Osteoblast (primary cell): ENCODE measurements at places on chromosomes 7 and 10.

DNA sequence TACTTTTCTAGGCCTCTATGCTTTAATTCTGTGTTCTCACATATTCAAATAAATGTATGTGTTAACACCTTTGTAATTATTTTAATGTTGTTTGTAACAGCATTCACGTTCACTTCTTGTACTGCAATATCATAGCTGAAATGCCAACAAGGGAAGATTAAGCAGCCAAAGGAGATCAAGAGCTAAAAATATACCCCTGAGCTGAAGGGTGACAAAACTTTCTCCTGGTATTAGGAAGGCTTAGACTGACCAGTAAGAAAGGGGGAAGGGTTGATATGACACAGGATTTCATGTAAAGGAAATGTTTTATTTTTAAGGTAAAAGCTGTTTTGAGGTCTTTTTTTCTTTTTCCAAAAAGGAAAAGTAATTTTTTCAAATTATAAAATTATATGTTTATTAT, 40.4 kb upstream of the VDAC2 start:
- DNase-seq: no peak

DNA sequence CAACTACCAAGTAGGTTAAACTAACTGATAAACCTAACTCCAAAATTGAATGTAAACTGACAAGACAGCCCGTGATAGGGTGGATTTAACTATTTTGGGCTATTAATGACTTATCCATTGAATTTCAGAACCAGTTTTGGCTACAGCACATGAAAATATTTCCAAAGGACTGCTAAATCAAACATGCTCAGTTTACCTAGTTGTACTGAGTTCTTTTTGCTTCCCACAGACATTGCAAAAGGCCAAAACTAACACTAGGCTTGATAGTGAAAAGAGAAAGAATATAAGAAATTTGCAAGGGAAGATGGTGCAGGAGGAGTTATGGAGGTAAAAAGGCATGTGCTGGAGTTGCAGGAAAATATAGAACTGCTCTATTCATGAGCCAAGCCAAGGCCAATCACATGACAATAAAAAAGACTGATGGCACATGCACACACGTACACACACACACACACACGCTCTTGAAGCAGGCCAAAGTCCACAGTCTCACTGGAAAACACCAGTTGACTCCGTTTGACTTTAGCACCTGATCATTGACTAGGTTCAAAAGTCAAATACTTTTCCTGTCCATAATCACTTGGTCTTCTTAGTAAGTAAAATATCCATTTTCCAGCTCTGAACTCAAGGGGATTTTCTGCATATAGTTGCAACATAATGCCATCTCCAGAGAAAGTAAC, 76.0 kb upstream of the AGBL3 start:
- no peak for DNase-seq

DNA sequence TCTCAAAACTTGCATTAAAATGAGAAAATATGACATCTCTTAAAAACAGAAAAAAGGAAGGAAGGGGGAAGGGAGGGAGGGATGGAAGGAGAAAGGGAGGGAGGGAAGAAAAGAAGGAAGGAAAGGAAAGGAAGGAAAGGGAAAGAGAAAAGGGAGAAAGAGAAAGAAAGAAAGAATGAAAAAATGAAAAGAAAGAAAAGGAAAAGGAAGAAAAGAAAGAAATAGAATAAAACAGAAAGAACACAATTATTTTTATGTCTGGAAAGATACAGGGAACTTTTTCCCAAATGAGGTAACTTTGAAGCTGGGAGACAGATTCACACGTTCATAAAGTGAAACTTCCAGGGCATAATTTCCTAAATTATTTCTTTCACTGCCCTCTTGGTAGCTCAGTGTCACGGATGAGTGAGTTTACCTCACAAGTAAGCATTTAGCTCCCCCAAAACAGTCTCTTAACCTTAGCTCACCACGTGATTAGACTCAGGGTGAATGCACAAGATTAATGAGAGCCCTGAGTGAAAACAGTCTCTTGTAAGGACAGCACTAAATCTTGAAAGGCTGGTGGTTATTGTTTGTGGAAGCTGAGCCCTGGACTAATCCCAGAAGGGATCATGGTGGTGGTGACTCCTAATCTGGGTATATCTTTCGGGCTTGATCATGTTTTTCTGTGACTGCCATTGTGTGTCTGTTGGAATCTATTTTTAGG, 74.1 kb upstream of the HDAC9 start:
- no peak for DNase-seq

DNA sequence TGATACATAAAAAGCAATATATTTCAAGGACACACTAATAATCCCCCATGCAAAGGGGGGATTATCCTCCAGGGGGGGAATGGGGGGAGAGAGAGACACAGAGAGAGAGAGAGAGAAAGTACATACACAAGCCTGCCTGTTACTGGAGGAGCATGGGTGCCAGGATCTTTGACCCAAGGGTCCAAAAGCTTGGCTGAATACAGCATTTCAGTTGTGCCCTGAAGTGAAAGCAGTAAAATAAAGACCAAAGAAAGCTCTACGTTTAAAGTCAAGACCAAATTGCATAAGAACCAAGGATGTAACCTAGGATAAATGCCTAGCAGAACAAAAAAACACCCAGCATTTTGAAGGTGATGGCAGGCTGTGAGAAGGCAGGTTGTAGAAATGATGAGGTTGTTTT, 27.8 kb upstream of the ITGB8 start:
- DNase-seq: no peak

- peak; percentile 78 for DNase-seq
Observed at GRCh38 chr7:43302211-43302711, 189.8 kb downstream of the HECW1 start.

- no peak for DNase-seq
Observed at GRCh38 chr7:116277070-116277469, 66.7 kb downstream of the TES start.

- DNase-seq: no peak
Observed at GRCh38 chr10:44030738-44031137, 354.2 kb downstream of the CXCL12 start.

DNA sequence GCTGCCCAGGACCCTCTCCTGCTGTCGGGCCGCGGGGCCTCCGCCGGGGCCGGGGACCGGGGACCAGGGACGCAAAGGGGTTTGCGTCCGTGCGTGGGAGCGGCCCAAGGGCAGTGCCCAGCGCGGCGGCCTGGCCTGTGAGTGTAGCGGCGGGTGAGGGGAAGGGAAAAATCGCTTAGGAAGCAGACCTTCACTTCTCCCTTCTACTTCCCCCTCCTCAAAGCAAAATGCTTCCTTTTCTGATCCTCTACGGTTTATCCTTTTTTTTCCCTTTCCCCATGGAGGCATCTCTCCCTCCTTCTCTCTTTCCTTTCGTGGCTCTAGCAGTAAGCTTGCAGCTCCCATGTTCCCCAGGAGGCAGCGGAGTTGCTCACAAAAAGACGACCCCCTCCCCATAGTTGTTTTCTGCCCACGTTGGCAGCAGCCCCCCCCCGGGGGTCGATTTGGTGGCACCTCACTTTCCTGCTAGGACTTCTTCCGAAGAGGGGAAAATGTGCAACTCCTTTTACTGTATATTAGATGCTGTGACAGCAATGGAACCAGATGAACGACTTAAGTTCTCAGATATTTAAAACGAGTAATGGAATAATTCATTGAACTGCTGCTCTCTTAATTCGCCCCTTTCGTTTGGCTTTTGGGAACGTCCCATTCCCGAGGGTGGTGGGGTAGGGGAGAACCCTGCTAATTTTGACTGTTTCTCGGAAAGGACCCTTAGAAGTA, 724 bp downstream of the CAPZA2 start:
- no peak for DNase-seq

GRCh38 chr7:130904792-130905191, 170.8 kb upstream of the KLF14 start:
- DNase-seq: no peak

DNA sequence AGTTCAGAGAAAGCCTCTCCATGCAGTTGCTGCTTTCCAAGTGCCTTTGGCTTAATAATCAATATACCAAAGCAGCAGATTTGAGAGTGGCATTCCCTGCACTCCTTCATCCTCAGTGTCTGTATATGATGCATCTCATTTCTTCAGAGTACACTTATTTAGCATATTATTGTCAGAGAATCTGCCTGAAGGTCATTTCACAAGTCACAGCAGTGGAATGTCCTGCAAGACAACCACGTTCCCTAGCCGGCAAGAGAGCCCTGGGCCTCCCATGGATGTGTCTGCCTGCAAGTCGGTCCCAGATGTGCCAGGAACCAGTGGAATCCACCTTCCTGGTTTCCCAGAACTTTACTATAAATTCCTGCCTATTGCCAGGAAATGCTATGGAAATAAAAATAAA, 289.4 kb upstream of the IGFBP3 start:
- no peak for DNase-seq

- peak; percentile 89 for DNase-seq
Observed at GRCh38 chr7:94657771-94658693, 2.1 kb upstream of the SGCE start.

DNA sequence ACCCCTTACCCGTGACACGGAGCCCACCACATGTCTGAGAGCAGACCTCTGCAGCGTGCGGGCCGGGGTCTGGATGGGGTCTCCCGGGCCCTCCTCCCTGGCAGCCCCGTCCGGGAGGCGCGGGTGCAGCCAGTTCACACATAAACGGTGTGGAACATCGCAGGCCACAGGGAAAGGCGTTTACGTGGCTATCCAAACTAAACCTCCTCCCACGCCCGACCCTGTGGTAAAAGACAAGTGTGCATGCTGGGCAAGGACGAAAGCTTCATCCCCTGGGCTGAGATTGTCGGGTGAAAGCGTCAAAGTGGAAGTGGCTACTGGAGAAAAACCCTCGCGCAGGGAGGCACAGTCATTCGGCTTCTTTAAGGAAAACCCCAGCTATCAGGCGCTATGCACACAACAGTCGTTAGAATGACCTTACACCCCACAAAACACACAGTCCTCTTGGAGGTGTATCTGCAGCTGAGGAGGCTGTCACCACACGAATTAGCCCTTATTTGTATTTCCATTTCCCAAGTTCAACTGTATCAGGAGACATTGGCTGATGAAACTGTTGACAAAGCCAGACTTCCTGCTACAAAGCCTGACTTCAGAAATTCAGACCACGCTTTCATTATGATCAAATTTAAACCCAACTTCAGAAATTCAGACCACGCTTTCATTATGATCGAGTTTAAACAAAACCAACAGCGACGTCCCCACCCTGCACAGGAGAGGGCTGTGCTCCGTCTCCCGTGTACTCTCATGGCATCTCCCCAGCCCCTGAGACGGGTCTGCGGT, 15.3 kb downstream of the GPER1 start:
- DNase-seq: no peak

DNA sequence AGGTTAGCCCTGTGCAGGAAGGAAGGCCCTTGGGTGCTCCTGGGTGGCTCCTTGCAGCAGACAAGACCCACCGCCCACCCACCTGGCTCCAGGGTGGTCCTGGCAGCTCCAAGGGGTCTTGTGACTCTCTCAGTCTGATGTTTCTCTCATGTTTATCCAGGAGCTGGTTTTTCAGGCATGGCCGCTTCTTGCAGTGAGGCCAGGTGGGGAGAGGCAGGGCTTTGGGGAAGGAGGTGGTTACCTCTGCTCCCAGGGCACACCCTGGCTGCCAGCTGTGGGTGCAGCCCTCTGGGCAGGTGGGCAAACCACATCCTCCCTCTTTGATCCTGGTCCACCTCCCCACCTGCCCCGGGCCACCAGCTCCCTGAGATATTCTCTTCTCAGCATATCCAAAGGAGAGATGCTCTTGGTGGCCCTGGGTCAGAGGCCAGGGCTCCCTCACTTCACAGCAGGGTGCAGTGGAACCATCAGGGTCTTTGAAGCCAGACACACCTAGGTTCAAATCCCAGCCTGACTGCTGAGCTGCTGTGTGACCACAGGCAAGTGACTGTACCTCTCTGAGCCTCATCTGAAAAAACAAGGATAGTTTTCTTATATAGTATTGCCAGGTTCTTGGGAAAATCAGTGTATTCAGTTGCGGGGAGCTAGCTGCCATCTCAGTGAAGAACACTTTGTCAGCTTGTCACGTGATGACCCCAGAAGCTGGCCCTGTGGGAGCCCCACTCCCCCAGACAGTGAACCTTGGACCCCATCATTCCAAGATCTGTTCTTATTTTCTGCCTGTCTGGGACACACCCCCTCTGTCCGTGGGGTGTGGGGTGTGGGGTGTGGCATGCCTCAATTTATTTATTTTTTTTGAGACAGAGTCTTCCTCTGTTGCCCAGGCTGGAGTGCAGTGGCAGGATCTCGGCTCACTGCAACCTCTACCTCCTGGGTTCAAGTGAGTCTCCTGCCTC, 11.5 kb downstream of the GTF2IRD1 start:
- no peak for DNase-seq

DNA sequence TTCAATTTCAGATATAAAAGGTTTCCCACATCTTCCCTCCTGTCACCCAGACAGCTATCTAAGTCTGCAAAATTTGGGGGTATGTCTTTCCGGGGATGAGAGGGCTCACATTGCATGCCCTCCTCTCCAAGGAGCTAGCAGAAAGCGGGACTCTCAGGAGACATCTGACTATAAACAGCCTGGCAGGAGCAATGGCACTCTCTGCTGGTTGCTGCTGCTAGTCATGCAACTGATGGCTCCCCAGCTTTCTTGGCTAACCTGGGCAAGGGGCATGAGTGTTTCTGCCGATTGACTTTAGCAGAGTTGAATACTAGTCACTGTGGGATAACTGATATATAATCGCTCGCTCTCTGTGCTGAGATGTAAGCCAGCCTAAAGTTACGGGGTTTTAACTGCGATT, 12.0 kb downstream of the TBX20 start:
- no peak for DNase-seq

DNA sequence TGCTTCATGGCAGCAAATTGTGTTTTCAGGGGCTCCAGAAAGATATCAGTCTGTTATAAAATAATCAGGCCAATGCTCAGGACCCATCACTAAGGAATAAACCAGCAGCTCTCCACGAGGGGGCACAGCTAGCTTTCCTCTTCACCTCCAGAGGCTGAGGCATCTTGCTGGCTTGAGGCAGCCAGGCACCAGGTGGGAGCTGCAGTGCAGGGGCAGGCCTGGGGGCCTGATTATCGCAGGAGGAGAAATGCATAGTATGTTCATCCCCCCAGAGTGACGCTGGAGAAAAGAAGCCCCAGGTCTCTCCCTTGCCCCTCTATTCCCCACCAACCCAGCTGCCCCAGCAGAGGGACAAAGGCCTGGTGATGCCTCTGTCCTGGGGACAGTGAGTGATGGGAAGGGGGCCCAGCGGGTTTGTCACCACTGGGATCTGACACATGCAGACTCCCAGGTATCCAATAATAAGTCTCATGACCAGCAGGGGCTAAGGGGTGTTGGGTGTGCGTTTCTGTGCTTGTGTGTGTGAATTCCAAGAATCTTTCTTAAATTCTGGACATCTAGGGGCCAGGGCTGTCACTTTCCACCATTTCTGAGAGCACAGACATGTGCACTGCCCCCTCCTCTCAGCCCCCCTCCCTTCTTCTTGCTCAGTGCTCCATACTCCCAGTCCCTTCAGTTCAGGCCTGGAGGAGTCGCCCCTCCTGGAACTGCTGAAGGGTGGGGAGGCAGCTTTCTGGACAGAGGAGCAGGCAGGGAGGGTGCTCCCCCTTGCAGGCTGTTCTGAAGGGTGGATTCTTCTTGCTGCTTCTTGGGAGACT, 128.1 kb upstream of the FAM20C start:
- peak; percentile 92 for DNase-seq
